ENCODE measurements at places on chromosomes 7 and 10.

GRCh38 chr7:133672866-133673265, 420.0 kb downstream of the EXOC4 start:
- DNase-seq, result no peak

- no peak for DNase-seq
These were observed 315.6 kb downstream of the DNAJB6 start for GRCh38 chr7:157652161-157652953.

GRCh38 chr10:35643151-35644049, 1.3 kb upstream of the FZD8 start:
- no peak for DNase-seq

- DNase-seq, result no peak
These were observed 39.3 kb downstream of the UBE3C start for GRCh38 chr7:157177983-157178381.

- no peak for DNase-seq
These were observed 43.5 kb upstream of the CHST3 start for GRCh38 chr10:71920540-71921323.

- no peak for DNase-seq
These were observed 186.2 kb downstream of the CXCL12 start for GRCh38 chr10:44198780-44199097.

GRCh38 chr10:20897146-20897825, at the start of gene NEBL:
Gene NEBL, minus strand, starts transcription at chr10:20897311. Its CDS starts 106 bp downstream, at chr10:20897205.
- DNase-seq, result no peak

DNA sequence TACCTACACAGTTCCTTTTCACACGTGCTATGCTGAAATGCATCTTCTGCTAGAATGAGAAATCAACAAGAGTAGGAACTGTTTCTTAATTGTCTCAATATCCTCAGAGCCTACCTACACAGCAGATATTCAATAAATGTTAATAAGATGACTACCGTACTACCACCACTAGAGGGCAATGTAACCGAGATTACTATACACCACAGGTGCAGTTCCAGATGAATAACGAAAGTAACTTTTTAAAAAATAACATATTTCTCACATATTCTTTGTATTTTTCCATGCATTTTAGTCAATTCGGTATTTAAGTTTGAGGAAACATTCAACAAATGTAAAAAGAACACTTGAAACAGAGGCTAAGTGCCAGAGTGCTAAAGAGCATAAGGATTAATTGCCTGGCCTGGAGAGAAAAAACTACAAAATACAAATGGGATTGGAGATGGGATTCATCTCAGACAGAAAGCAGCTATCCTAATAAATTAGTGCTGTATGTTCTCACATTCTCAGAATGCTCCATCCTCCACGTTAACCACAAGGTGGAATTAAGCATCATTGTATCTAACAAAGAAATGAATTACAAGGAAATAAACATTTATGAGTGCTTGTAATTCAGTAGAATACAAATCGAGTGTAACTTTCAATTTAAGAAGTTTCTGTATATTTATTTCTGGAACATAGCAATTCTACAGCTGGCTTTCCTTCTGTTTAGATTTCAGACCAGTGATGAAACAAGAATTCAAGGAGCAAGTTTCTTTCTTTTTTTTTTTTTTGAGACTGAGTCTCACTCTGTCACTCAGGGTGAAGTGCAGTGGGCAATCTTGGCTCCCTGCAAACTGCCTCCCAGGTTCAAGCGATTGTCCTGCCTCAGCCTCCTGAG, 20.3 kb upstream of the HECTD2 start:
- DNase-seq, result peak; percentile 56

- DNase-seq, result no peak
These were observed 33.9 kb downstream of the DNAJC1 start for GRCh38 chr10:21969326-21970287.

GRCh38 chr10:102613286-102613685, 31.0 kb upstream of the TRIM8 start:
- DNase-seq, result no peak

- DNase-seq, result no peak
These were observed 153.1 kb upstream of the UNC5B start for GRCh38 chr10:71059054-71059818.

- no peak for DNase-seq
These were observed 39.2 kb downstream of the ENO4 start for GRCh38 chr10:116888380-116889055.

- DNase-seq, result no peak
These were observed 19.6 kb upstream of the CNTNAP2 start for GRCh38 chr7:146096994-146097393.

- DNase-seq, result peak; percentile 24
These were observed 257.2 kb downstream of the KIAA1217 start for GRCh38 chr10:24465891-24466818.

GRCh38 chr7:56092789-56093531, at the start of gene PHKG1:
Gene PHKG1, minus strand, starts transcription at chr7:56092952. Its CDS starts 4,011 bp downstream, at chr7:56088941.
- no peak for DNase-seq

DNA sequence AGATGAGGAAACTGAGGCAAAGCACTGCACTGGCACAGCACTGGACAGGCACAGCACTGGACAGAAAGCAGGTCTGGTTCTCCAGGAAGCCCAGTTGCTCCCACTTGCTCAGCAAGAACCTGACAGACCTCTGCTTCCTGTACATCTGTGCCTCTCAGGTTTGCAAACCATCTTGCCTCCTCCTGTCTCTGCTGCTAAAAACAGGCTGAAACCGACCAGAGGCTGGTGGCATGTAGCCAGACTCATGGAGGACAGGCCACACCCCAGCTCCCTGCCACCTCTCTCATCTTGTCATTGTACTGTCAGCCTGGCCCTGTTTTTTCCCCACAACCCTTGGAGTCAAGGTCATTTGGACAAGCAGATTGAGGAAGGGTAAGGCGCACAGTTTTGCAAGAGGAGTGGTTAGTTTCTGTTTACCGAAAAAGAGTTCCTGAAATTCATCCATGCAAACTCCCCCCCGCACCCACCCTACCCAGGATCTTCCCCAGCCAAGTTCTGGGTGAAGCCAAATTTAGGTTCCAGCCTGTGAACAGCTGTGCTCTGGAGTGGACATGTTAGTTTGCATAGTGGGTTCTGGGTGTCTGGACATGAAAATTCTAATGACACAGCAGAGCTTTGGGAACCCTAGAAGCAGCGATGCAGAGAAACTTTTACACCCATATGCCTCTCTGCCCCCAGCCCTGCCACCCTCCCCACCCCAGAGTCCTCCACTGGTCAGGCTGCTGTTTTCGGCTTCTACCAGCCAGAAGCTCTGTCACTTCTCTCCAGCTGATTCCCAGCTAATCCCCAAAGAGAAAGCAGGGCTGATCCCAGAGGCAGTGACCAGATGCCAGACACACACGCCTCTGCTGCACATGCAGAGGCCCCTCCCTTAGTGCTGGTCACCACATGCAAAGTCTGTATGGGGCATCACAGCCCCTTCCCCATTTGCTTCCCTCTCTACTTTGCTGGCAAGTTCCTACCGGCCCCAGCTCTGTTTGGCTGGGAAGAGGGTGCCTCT, 8.5 kb upstream of the C10orf105 start:
- peak; percentile 80 for DNase-seq

DNA sequence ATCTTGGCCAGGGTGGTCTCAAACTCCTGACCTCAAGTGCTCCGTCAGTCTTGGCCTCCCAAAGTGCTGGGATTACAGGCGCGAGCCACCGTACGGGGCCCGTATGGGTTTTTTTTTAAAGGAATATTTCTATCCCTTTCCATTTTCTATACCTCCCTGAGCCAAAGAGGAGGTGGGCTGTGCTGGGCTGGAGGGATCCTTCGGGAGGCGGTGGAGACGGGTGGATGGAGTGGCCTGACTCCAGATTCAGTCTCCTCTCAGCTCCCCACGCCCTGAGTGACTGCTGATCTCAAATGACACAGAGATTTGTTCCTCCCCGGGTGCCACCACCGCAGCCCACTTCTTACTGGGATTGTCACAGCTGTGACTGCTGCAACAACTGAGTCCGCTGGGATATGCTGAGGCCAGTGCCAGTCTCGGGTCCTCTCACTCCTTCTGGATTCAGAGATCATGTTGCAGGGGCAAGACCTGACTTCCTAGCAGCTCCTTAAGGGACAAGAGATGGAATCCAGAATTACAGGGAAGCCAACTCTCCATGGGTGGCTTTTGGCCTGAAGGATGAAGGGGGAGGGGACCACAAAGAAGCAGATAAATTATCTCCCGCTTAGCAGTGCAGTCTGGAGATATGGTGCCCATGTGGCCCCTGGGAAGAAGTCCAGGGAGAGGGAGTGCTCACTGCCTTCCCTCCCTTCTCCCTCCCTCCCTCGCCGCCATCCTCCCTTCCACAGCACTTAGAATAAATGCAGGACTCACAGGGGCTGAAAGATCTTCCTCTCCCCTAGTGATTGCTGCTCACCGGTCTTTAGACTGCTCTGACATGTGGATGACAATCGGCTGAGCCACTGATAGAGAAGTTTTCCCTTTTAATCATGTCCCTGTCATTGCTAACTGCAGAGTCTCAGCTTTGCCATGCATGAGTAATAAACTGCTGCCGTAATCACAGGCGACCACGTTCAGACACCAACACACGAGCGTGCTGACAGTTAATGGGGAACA, 14.3 kb downstream of the GALNT17 start:
- DNase-seq, result no peak

GRCh38 chr10:111104811-111105210, 28.0 kb downstream of the ADRA2A start:
- no peak for DNase-seq

GRCh38 chr7:1259621-1260243, 27.1 kb downstream of the UNCX start:
- no peak for DNase-seq

DNA sequence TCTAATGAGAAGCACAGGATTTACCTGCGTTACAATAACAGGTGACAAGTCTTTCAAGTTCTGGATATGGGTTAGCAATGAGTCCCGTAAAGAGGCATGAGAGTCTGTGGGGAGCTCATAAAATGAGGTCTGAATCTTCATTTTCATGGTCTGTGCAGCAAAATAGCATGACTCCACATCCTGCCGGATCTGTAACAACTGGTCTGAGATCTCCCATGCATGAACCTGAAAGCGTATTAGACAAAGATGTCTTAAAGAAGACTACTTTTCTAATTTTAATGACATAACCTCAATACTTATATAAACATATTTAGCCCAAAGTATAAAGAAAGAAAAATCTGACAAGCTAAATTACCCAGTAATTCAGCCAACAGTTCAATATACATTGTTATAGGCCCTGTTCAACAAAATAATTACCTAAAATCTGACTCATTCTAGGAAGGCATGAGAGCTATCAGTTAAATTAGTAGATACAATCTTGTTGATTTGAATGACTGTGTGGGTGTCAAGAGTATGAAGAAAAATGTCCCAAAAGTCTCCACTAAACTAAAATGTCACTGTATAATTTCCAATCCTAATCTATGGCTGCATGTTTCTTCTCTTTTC, 36.9 kb downstream of the TNPO3 start:
- DNase-seq, result no peak

DNA sequence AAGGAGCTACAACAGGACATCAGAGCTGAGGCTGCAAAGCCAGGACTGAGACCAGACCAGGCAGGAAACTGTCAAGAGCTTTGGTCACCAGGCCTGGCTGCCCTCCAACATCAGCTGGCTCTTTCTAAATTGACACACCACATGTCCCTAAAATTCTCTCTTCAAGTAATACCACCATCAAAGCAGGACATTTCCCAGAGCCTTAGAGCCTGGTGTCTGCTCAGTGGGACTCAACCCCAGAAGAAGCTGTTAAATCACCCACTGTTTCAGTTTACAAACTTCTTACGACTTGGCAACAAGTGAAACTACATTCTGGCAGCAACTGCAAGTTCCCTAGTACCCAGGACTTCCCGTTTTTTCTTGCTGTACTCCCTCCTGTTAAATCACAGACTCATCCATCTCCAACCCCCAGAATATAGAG, 3.8 kb upstream of the IL6 start:
- no peak for DNase-seq

DNA sequence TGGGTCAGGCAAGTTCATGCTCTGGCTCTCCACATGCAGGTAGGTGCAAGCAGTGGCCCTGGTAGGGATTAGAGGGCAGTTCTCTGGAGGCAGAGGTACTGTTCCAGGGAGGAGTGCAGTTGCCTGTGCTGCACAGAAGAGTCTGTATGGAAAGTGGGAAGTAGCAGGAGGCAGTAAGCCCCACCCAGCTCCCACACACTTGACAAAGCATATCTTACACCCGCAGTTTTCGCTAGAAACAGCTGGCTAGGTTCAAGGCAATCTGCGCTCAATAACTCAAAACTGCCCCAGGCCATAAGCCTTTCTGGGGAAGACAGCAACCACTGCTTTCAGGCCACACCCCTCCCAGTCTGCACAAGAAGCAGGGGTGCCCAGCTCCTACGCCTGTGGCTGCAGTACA, 33.1 kb upstream of the ARMC3 start:
- DNase-seq, result no peak

GRCh38 chr10:123462756-123463155, 203.4 kb upstream of the GPR26 start:
- no peak for DNase-seq

DNA sequence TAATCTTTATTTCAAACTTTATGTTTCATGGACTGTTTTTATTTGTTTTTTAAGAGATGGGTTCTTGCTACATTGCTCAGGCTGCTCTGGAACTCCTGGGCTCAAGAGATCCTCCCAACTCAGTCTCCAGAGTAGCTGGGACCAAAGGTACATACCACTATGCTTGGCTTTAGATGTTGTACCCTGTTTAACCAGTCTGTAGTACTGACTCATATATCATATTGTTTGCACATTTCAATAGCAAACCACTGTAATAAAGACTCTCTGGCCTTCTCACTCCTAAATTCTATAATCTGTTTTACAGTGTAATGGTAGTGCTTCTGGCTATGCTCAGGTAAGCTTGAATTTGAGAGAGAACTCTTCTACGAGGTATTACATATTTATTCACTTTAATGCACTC, 413.6 kb upstream of the PCDH15 start:
- DNase-seq, result no peak
